ENCODE measurements at places on chromosomes 6 and 20. TPM values are rescaled to one million over a fixed set of nuclear protein-coding genes. Genes with fewer than 3 reads are reported as not detected.

DNA sequence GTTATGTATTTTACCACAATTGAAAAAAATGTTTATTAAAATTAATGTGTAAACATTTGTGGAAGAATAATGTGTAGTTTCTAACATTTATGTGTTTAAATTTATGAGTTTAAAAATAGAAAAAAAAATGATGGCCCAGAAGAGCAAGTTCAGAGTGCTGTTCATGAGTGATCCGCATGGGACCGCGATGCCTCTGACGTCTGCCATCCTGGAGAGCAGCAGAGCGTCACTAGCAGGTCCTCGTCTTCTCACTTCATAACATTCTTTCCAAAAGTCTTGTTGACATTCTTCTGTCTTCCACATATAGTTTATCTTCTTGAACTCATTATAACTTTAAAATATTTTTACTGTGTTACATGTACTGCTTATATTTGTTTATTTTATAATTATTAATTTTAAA lies 15.5 kb downstream of the BTNL2 start:
- no peak for DNase-seq

DNA sequence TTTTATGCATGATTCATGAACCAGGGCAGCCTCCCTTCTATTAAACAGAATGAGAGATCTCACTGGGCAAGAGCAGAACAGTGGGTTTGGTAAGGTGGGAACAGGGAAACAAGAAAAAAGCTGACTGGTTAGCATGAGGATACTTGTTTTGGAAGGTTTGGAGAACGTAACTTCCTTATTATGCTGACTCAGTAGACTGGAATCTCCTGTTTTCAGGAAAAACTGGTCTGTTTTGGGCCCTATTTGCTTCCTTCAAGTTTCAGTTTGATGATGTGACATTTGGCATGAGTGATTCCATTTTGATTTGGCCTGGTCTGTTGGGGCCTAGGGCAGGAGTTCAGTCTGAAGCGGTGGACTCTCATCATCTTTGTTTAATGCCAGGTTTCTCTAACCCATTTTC lies 172.0 kb downstream of the MYLK4 start:
- no peak for DNase-seq

DNA sequence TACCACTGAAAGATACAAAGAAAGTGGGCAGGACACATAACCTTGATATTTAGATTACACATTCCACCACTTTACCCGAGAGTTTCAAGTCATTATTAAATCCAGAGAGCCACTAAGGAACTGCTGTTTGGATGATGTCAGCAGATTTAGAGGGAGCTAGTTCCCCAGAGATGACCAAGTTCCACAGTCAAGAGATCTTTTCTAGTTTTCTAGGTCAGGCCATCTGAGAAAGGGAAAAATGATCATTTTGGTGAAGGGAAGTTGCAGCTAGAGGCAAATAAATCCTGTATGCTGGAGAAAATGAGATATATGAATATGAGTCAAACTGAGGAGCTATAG lies 147.8 kb downstream of the HS3ST5 start:
- DNase-seq, result no peak

DNA sequence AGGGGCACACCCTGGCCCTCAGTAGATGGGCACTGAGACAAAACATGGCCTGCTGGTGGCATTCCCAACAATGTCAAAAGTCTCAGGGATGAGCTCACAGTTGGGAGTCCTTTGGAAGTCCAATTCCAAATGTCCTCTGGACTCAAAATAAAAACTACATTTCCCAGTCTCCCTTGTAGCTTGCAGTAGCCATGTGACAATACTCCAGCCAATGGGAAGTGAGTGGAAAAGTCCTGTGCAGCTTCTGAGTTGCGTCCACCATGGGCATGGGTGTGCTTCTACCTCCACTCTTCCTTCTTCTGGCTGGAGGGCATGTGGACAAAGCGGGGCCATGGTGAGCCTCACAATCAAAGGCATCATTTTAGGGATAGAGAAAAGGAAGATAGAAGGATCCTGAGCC lies 5.8 kb upstream of the ADAM33 start:
- DNase-seq, result no peak

GRCh38 chr20:57460781-57461465 lies 64.0 kb downstream of the CTCFL start:
- DNase-seq, result no peak

DNA sequence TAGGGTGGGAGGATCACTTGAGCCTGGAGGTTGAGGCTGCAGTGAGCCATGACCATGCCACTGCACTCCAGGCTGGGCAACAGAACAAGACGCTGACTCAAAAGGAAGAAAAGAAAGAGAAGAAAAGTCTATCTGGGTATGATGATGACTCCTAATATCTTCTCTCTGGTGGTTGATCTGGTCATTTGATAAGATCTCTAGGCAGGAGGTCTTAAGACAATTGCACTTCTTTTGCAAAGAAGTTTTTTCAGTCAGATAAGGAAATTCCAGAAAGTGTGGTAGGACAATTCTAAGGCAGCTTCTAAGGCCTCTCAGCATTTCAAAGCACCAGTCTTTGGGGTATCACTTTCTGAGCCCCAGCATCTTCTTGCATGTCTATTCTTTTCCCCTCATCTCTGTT lies 7.7 kb upstream of the AIF1 start:
- no peak for DNase-seq

- no peak for DNase-seq
Measured at GRCh38 chr6:39785281-39785680, 6.9 kb upstream of the DAAM2 start.

DNA sequence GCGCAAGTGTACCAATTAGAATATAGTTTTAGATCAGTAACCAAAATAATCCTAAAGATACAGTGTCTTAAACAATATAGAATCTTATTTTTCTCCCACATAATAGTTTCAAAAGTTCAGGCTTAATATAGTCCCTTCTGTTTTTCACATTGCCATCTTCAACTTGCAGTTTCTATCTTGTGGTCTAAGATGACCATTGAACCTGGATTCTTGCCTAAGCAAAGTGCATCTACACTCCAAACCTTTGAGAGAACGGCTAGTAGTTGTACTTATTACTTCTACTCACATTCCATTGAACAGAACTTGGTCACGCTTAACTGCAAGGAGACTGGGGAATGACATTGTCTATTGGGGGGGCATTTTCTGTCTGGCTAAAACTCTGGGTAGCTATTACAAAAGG lies 373.0 kb downstream of the LMBRD1 start:
- no peak for DNase-seq

DNA sequence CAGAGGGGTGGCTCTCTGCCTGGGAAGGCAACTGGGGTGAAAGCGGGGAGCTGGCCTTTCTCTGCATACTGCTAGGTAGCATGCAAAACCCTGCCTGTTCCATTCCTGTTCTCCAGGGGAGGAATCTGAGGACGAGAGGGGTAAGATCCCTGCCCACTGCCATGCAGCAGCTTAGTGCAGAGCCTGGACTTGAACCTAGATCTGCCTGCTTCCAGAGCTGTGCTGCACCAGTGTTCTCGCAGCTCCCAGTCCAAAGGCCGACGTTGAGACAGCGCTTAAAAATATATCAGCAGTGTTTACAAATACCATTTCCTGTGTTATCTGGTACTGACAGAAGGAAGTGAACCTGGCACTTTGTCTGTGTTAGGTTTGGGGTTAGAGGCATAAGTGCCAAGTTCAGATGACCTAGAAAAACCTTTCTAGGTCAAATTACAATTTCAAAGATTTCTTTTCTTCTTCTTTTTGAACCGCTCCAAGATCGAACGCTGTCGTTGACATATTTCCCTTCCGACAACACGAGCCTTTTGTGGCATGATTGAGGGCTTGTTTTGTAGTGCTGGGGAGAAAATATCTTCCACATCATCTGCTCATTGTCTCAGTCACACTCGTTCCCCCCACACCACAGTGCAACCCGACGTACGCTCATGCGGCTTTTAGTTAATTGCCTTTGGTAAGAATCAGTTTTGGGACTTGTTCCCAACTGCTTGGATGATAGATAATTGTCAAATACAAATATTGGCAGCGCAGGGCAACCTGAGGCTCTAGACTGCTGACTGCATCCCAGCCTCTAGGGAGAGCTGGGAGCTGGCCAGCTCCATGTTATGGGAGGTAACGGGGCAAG lies 44.6 kb downstream of the TOX2 start:
- DNase-seq, result peak; percentile 84

DNA sequence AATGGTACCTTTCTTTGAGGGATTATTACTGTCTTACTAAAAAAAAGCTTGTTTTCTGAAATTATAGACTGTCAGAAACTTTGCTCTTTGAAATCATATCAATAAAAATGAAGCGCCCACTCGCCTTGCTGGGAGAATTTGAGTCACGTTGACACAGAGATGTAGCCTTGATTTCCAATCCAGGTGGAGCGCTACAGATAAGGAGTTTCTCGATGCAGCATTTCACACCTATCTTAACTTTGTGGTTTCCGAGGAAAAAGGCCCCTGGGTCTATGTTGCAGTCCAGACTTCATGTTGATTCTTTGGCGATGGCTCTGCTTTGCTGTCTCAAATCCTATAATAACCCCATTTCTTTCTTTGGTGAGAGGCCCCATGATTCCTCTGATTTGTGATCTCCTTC lies 158.1 kb upstream of the ARG1 start:
- no peak for DNase-seq

Gene IGF2R
- 35.9 TPM for total RNA-seq

Gene IPCEF1
- not detected for total RNA-seq

Gene ADA
- 41.4 TPM for total RNA-seq

Gene BPIFA1
- total RNA-seq, result not detected
